ENCODE measurements at places on chromosomes 7 and 10.

GRCh38 chr10:30160271-30160982, 101.0 kb upstream of the JCAD start:
- no peak for DNase-seq

DNA sequence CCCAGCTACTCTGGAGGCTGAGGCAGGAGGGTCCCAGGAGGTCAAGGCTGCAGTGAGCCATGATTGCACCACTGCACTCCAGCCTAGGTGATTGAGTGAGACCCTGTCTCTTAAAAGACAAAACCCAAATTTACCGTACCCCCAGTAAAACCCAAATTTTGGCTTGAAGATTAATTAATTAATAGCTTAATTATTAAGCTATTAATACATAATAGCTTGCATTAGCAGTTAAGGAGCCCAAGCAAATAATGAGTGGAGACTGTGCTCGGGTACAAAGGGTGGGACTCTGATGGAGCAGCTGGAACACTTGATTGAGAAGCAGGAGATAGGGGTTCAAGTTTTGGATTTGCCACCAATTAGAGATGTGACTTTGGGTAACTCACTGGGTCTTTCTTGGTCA, 28.9 kb downstream of the NRF1 start:
- DNase-seq, result no peak

DNA sequence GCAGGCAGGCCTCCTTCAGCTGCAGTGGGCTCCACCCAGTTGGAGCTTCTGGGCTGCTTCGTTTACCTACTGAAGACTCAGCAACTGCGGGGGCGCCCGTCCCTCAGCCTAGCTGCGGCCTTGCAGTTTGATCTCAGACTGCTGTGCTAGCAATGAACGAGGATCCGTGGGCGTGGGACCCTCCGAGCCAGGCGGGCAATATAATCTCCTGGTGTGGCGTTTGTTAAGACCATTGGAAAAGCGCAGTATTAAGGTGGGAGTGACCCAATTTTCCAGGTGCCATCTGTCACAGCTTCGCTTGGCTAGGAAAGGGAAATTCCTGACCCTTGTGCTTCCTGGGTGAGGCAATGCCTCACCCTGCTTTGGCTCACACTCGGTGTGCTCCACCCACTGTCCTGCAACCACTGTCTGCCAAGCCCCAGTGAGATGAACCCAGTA, 159.2 kb upstream of the FOXP2 start:
- DNase-seq, result no peak

DNA sequence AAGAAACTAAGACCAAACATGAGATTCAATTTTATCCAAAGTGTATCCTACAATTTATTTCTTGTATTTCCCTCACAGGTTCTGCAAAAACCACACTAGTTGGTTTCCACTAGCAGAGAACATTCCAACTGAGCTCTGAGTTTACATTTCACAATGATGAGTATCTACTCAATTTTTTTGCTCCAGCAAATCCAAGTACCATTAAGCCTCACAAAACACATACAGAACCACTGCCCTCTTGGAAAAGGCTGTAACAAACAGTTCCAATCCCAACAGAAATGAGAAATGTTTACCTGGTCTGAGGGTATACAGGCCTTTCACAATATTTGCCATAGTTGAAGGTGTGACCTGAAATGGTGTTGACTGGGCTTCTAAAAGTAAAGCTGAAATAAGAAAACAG, 59.9 kb downstream of the CACUL1 start:
- DNase-seq, result no peak

GRCh38 chr7:79741684-79742083, 288.2 kb upstream of the MAGI2 start:
- no peak for DNase-seq

DNA sequence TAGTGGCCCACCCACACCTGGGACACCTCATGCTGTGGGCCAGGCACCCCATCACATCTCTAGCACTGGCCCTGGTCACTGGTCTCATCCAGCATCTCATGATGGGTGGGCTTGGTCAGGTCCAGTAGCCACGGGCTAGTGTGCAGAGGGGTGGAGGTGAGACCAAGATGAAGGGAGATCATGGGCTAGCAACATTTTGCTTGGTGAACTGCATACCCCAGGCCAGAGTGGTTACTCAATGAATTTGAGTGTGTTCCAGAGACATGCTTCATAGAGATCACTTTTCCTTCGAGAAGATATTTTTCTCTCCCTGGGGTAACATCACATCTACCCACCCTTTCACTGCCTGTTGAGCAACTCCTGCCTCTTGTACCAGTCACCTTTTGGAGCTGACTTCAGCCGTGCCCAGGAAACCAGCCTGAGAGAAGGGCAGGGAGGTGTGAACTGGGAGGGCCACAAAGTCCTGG, 44.2 kb downstream of the MINDY4 start:
- DNase-seq, result no peak

DNA sequence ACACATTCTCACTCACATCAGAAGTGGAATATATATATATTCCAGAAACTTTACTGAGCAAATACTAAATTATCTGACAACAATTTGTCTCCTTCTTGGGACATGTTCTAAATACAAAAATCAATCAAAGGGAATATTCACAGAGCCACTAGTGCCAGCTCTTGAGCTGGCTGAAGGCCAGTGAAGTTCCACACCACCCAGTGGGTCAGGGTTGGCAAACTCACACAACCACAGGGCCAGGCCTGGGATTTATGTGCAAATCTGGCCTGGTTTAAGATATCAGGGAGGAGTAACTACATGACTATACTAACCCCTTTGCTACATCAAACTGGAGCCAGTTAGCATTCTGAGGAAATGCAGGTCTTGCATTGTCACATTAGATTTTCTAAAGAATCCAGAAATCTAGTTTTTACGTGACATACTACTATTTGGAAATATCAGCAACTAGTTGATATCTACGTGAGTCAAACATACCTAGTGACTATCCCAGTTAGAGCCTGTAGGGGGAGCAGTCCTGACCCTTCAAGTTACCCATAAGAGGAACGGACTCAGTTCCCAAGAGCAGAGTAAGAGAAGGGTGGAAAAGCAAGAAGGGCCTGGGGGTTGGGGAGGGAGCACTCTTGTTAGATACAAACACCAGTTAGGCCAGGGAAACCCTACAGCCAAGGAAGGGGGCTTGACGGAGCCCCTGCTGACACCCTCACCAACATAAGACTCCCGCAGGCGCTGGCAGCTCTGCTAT, 600.4 kb downstream of the KCNMA1 start:
- DNase-seq, result no peak

DNA sequence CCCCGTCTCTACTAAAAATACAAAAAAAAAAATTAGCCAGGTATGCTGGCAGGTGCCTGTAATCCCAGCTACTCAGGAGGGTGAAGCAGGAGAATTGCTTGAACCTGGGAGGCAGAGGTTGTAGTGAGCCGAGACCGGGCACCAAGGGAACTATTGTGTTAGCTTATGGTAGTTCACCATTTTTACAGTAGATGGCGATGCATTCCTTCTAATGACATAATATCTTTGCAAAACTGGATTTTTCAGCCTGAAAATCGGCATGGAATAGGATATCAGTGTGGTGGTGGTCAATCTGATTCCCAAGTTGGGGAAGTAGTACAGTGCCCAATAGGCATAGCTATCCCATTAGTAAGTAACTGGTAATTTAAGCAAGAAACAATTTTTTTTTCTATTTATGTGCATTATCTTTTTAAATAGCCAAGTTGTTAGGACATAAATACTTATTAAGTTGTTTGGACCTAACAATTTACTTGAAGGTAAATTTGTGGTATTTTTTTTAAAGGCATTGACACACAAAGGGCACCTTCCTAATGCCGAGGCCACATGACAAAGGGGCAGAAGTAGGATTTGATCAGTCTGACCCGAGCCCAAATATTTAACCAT, 17.6 kb upstream of the IMPDH1 start:
- DNase-seq, result peak; percentile 58
